ENCODE measurements at places on chromosomes 7 and 10.

GRCh38 chr7:78514634-78515033 is 716.1 kb downstream of the PHTF2 start:
- peak; percentile 64 for DNase-seq

GRCh38 chr10:6269953-6270867 is 67.5 kb downstream of the PFKFB3 start:
- peak; percentile 77 for DNase-seq

DNA sequence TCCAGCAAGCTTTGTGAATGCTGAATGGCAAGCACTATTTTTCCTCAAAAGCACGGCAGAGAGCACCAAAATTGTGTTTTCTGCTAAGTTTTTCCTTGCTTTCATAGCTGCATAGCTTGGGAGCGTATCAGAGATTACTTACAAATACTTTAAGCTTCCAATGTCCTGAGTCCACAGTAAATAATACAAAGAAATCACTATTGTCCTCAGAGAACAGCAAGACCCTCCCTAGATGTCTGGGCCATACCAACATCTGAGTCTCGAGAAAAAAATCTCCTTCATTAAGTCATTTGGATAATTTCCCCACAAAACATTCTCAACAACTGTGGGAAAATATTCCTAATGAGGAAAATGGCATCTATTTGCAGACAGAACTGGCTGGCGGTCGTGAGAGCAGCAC is 41.7 kb downstream of the SGMS1 start:
- no peak for DNase-seq

DNA sequence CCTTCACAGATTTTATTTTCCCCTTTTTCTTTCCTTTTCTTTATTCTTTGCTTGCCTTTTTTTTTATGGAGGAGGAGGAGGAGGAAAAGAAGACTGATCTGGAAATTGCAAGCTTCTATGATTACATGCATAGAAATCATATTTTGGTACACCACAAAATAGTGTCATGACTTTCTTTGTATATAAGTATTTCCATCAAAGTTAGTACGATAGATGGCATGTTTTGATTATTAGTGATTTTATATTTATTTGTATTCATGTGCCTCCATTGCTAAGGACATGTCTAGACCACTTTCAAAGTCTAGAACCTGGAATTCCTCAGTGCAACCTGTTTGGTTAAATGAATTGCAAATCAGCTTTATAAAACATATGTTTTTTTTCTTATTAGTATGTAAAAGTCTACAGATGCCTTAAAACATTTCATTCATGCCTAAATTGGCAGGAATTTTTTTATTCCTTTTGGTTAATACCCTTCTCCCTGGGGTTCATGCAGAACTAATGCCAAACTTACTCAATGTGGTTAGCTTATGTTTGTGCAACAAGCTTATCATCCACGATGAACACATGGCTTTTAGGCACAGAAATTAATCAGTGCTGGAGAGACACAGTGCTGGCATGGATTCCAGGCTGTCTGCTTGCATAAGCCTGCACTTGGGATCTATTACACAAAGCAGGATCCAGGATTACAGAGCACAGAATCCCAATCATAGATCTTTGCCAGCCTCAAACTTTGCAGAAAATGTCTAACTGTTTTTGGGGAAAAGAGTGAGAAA is 213.1 kb downstream of the CHRM2 start:
- DNase-seq, result no peak

GRCh38 chr10:101833466-101833865 is 10.1 kb downstream of the KCNIP2 start:
- DNase-seq, result no peak

GRCh38 chr10:132520177-132520811 is 17.3 kb upstream of the INPP5A start:
- peak; percentile 38 for DNase-seq

GRCh38 chr10:10785627-10786026 is 232.0 kb upstream of the CELF2 start:
- no peak for DNase-seq

Data from islet precursor cell (in vitro differentiated cells).